ENCODE measurements at places on chromosomes 4 and X.

DNA sequence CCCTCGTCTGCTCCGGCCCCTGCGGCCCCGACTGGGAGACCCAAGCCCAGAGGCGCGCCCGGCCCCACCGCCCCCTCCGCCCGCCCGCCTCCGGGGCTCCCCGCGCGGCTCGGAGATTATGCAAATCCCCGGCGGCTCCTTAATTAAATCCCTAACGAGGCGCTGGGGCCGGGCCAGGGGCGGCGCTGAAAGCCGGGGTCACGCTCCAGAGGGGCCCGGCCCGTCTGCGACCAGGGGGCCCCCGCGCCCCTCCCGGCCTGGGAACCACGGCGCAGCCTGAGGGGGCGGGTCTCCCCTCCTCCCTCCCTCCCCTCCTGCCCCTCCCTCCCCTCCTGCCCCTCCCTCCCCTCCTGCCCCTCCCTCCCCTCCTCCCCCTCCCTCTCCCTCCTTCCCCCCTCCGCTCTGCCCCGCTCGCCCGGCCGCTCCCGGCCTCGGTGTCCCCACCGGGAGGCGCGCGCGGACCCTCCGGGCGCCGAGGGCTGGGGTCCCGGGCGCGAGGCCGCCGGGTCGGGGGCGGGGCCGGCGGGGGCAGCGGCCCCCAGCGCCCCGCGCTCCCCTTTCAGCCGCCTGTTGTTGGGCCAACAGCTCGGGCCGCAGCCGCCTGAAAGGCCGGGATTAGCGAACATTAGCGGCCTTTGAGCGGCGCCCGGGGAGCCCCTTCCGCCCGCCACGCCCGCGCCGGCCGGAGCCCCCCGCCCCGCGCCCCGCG lies 25.9 kb upstream of the FGFR3 start:
- peak; percentile 46 for DNase-seq

GRCh38 chr4:139286186-139286698 lies 6.2 kb upstream of the MGARP start:
- no peak for DNase-seq

GRCh38 chr4:1583051-1583785 lies 100.9 kb downstream of the FAM53A start:
- DNase-seq: no peak

GRCh38 chr4:144739511-144740033 lies 93.6 kb downstream of the HHIP start:
- DNase-seq: no peak

DNA sequence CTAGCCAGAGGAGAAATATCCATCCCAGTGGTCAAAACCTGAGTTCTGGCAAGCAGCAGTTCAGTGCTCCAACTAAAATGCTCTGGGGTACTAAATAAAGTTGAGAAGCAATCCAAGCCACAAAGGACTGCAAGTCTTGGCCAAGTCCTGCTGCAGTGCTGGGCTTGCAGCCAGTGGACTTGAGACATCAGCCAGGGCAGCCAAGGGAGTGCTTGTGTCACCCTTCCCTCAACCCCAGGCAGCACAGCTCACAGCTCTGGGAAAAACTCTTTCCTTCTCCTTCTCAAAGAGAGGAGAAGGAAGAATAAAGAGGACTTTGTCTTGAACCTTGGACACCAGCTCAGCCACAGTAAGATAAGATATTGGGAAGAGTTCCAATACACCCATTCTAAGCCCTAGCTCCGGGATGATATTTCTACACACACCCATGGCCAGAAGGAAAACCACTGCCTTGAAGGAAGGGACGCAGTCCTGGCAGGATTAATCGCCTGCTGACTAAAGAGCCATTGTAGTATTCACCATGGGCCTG lies 99.8 kb downstream of the PTCHD1 start:
- no peak for DNase-seq

- peak; percentile 41 for DNase-seq
Measured at GRCh38 chr4:140243278-140243753, 89.3 kb upstream of the MAML3 start.
